Vagina (tissue), 2 donors: ENCODE measurements at places on chromosomes 6 and 20. TPM values are rescaled to one million over a fixed set of nuclear protein-coding genes. Genes with fewer than 3 reads are reported as not detected.

DNA sequence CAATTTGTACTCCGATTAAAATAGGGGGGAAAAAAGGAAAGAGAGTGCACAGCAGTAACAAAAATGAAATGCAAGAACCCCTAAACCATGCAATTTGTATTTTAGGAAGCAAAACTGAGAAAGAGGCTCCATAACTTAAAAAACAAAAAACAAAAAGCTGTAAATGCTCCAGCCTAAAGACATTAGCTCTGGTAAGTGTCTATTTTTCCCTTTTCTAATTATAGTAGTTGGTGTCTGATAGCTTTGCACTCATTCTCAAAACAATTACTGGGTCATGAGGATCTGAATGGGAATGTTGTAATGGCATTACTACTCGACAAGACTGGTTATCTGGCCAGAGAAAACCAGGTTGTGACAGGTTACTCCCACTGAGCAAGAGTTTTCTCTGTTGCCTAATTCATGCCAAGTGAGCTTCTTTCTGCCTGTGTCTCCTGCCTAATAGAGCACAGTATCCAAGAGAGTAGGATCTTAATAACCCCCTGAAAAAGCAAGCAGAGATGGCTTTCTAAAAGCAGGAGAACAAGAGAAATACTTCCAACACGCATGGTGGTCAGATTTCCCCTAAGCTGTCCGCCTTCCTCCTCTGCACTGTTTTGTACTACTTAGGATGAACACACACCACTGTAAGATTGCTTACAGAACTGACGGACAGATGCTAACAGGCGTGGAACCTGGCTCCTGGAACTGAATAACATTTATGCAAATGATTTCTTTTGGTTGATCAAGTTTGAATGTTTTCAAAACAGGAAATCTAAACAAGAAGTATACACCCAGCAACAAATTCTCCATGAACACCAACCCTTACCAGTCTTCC is 86.4 kb downstream of the FKBP5 start:
- DNase-seq: no peak

The MRAP2 gene
- total RNA-seq: 4.2 TPM

The RSPO3 gene
- total RNA-seq: 14.0 TPM

The HMGCLL1 gene
- total RNA-seq: 1.7 TPM

GRCh38 chr20:57250607-57251343 is 15.7 kb downstream of the BMP7 start:
- no peak for DNase-seq

The TMEM200A gene
- total RNA-seq: 3.9 TPM

GRCh38 chr6:52340603-52340880 is 21.4 kb upstream of the PAQR8 start:
- DNase-seq: no peak

DNA sequence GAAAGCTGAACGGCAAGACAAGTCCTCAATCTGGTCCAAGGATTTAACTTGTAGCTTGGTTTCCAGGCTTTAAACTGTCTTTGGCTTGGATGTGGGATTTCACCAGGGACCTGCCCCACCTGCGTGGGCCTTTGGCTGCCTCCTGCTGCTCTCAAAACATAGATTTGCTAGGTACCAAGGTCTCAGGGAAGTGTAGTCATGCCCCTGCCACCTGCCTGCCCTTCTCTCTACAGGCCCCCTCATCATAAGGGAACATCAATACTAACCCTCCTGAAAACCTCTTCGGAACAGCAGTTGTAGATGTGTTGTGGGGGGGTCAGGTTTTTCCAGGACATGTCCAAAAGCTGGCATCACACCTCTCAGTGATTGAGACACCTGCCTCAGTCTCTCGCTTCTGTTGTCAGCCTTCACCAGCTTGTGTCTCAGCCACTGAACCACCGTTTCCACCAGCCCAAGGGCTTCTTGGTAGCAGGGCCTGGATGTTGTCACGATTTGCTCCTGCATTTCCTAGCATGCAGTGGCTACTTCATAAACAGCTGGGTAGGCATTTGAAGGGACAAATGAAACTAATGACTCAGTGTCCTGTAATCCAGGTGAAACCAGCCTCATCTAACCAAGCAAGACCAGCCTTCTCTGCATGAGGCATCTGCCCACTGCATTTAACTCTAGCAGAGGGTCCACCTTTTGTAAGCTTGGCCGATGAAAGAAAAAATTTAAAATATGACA is 141.6 kb upstream of the THBS2 start:
- peak; percentile 55 for DNase-seq

DNA sequence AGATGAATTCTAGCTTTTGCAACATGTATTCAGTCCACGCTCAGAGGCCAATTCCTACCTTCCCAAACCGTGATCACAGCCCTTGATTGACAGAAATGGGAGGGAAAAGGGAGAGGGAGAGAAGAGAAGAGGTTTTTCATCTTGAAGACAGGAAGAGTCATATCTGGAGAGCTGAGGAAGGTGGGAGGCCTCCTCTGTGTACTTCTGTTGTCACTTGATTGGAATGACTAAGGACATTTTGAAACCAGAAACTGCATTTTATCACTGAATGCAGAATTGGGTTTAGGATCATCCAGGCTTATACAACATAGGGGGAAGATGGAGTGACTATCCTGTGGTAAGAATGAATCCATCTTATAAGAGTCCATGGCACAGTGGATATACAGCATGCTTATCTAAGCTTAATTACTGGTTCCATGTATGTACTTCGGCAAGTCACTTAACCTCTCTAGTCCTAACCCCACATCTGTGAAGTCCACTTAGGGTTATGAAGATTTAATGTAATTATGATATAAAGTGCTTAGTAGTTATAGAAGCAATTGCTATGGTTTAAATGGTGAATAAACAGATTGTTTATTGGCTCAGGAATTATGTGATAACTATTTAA is 144.0 kb downstream of the BCKDHB start:
- DNase-seq: no peak

DNA sequence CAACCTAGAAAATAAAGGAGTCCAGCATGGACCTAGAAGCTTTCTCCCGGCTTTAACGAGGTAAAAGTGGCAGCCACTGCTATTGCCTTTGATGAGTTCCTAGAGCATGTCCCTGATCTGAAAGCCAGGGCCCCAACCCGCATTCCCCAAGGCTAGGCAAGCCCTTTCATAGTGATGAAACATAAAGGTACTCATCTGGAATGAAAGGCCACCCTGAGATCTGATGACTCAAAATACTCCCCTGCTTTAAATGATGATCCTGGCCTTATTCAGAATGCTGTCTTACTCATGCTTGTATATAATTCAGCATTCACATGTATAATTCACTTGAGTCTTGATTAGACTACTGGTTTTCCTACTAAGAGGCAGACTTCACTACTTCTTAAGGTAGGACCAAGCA is 21.3 kb downstream of the TTPAL start:
- no peak for DNase-seq

The PGBD1 gene
- total RNA-seq: 5.2 TPM
